ENCODE measurements at places on chromosomes 1 and 21.

GRCh38 chr1:193634876-193635275 lies 448.5 kb upstream of the B3GALT2 start:
- no peaks in the 10 kb centered on the region for H3K27me3 ChIP-seq
- peaks cover 5% of the 10 kb centered on the region for H3K4me1 ChIP-seq

- H3K4me3 ChIP-seq = no peak overlapping the region
- no peaks in the 10 kb centered on the region for H3K36me3 ChIP-seq
- H3K27ac ChIP-seq = no peak overlapping the region
- no peak for DNase-seq
- no peaks in the 10 kb centered on the region for H3K4me1 ChIP-seq
Observed at GRCh38 chr1:215489771-215490565, 77.1 kb upstream of the KCTD3 start.

DNA sequence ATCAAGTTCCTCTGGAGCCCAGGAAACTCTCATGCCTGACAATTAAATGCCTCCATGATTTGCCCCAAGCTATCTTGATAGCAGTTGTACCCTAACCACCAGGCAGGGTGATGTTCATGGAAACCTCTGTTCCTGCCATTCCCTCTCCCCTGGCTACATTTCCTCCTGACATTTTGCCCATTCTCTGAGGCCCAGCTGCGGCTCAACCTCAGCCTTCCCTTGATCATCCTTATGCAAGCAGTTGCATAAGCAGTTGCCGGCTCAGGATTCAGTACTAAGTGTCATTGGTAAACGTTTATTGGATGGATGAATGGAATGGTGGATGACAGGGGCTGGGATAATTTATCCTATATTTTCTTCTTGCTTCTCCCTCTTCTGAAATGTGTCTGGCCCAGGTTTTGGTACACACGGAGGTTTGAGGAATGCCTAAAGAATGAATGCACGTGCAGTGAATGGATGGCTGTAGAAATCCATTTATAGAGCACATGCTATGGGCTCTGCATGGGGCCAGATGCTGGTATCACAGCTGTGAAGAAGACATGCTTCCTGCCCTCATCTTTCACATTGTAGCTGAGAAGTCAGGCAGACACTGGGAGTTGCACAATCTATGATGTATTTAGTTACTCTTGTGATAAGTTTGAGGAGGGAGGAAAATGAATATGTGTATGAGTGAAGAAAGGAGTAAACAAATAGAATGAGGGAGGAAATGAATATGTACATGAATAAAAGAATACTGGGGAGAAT lies 261.8 kb downstream of the FOXD2 start:
- no peaks in the 10 kb centered on the region for H3K36me3 ChIP-seq
- no peaks in the 10 kb centered on the region for H3K27me3 ChIP-seq
- DNase-seq = no peak
- H3K4me3 ChIP-seq = no peak overlapping the region

DNA sequence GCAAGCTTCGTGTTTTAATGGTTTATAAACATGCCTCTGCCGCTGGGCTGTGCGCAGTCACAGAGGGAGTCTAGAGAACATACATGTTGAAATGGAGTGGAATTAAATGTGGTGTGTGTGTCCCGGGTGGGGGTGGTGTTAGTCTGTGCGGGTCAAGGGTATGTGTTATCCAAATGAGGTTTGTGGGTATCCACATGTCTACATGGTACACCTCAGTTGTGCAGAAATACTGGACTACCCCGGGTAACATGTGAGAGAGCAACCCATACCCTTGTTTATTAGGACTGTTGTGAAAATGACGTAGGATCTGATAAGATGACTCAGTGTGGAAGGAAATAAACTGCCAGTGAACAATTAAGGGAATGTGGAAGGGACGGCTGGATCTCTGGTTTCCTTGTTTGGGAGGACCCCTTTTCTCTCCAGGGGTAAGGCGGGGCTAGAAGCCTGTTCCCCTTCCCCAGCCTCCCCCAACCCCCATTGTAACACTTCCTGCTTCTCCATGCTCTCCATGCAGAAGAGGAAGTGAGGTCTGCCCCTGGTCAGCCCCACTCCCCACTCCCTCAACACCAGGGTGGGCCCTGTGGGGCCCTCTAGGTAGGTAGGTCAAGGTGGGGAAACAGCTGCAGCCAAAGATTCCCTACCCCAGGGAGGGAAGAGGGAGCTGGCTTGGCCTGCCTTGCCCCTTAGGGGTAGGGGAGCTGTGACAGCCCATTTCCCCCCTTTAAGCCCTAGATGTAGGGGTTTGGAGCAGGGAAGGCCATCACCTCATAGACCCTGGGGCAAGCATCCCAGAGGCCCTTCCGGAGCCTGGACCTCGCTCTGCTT lies 690 bp downstream of the EPS8L3 start:
- H3K36me3 ChIP-seq = no peaks in the 10 kb centered on the region
- H3K27me3 ChIP-seq = no peaks in the 10 kb centered on the region
- H3K4me1 ChIP-seq = no peaks in the 10 kb centered on the region

DNA sequence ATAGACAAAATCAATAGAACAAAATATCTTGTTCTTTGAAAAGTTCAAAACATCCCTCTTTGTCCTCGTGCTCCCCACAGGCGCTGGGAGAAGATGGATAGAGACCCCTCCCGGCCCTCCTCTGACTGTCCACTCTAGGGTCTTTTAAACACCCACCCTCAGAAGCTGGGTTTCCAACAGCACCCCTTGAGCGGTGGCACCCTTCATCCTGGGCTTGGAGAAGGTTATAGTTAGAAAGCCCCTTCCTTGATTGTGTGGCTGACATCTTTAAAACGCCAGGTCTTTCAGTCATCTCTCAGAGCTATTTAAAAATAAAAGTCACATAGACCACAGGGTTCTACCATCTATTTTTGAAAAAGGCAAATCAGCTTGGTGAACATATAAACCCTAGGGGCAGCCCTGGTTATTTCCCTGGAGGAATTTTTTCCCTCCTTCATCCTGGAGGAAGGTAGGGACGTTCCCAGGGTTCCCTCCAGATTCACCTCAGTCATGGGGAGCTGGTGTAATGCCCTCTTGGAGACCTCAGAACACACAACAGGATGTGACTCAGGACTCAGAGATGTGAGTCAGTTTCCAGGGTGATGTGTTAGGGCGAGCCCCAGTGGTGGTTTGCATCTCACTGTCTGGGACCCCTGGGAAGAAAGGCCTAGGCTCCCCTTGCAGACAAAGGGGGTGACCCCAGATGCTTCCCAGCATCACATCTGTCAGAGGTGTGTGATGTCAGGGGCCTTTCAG lies 138.5 kb downstream of the CLIC6 start:
- DNase-seq = peak; percentile 35
- H3K4me3 ChIP-seq = no peak overlapping the region
- H3K36me3 ChIP-seq = no peaks in the 10 kb centered on the region
- no peak overlapping the region for H3K27ac ChIP-seq
- H3K4me1 ChIP-seq = peaks cover 18% of the 10 kb centered on the region

DNA sequence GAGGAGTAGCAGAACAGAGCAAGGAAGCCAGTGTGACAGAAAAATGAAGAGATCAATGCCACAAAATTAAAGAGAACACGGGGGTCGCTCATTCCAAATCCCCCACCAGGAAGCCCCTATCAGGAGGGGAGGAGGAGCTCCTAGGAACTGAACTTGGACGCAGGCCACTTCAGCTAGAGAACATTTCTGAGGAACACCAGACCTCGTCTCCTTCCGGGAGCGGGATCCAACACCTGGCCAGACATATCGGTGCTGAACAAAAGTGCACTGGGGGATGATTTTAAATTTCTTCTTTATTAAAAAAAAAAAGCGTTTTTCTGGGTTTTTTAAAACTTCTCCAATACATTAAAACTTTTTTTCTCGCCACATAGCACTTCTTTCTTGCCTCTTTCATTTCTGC lies 40.8 kb downstream of the OLFML2B start:
- no peaks in the 10 kb centered on the region for H3K4me1 ChIP-seq
- no peak overlapping the region for H3K4me3 ChIP-seq
- H3K36me3 ChIP-seq = no peaks in the 10 kb centered on the region
- H3K27me3 ChIP-seq = no peaks in the 10 kb centered on the region

- H3K27ac ChIP-seq = no peak overlapping the region
- H3K4me3 ChIP-seq = no peak overlapping the region
- no peaks in the 10 kb centered on the region for H3K36me3 ChIP-seq
- no peaks in the 10 kb centered on the region for H3K27me3 ChIP-seq
Observed at GRCh38 chr1:98402860-98403259, 258.7 kb upstream of the SNX7 start.

- H3K27me3 ChIP-seq = no peaks in the 10 kb centered on the region
- DNase-seq = peak; percentile 75
- peaks cover 5% of the 10 kb centered on the region for H3K4me1 ChIP-seq
- no peak within 1 kb of the TSS for H3K27ac ChIP-seq
- H3K36me3 ChIP-seq = no peaks in the 10 kb centered on the region
Observed at GRCh38 chr1:44842862-44843655, at the start of gene PTCH2. TSS of gene PTCH2 (minus strand) at chr1:44843253. CDS start at chr1:44842932, 321 bp downstream.

- H3K27ac ChIP-seq = no peak overlapping the region
- no peak for DNase-seq
Observed at GRCh38 chr1:202663131-202663530, 47.1 kb downstream of the SYT2 start.

DNA sequence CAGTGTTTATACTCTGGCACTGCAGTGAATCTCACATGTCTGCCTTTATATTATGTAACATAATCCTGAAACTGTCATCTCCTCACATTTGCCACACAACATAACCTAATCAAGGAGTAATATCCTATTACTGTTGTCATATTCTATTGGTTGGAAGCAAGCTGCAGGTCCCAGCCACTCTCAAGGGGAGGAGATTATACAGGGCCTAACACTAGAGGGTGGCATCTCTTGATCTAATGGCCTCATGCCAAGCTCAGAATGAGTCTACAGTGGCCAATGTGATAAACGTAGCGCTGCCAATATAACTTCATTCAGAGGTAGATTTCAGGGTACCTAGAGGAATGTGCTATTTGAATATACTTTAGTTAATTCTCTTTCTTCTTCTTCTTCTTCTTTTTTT lies 166.8 kb downstream of the BACH1 start:
- H3K4me3 ChIP-seq = no peak overlapping the region
- H3K27me3 ChIP-seq = no peaks in the 10 kb centered on the region
- H3K4me1 ChIP-seq = no peaks in the 10 kb centered on the region
- DNase-seq = no peak
- no peaks in the 10 kb centered on the region for H3K36me3 ChIP-seq

GRCh38 chr1:11407301-11407994 lies 71.5 kb upstream of the DISP3 start:
- H3K4me3 ChIP-seq = no peak overlapping the region
- DNase-seq = no peak
- no peaks in the 10 kb centered on the region for H3K4me1 ChIP-seq
- H3K27me3 ChIP-seq = peaks cover 2% of the 10 kb centered on the region
- no peaks in the 10 kb centered on the region for H3K36me3 ChIP-seq

DNA sequence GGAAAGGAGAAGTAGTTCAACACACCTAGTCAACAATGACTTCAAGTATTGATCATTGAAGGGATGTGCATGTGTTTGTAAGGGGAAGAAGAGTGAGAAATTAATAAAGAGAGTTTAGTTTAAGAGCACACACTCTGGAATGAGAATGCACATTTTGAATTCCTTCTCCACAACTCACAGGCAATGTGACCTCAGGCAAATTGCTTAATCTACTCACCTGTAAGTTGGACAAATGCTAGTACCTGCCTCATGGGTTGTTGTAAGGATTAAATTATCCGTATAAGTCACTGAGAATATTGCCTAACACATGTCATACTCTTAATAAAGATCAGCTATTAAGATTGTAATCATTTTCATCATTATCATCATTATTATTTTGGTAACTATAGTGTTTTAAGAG lies 204.0 kb upstream of the NFIA start:
- no peaks in the 10 kb centered on the region for H3K4me1 ChIP-seq
- no peak overlapping the region for H3K27ac ChIP-seq
- no peak for DNase-seq
- H3K4me3 ChIP-seq = no peak overlapping the region

DNA sequence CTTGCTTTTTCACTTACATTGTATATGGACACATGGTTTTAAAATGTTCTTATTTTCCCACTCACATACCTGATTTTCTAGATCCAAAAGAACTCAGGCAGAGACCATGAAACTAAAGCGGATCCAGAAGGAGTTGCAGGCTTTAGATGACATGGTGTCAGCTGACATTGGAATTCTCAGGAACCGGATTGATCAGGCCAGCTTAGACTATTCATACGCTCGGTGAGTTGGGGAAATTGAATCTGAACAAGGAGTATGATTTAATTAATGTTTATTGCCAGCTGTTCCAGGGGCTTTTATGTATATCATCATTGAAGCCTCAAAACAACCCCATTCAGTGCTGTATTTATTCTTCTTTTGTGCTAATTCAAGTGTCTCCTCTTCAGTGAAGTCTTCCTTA lies 12.7 kb downstream of the GORAB start:
- no peaks in the 10 kb centered on the region for H3K27me3 ChIP-seq
- no peak overlapping the region for H3K27ac ChIP-seq
- no peaks in the 10 kb centered on the region for H3K36me3 ChIP-seq
- no peaks in the 10 kb centered on the region for H3K4me1 ChIP-seq

DNA sequence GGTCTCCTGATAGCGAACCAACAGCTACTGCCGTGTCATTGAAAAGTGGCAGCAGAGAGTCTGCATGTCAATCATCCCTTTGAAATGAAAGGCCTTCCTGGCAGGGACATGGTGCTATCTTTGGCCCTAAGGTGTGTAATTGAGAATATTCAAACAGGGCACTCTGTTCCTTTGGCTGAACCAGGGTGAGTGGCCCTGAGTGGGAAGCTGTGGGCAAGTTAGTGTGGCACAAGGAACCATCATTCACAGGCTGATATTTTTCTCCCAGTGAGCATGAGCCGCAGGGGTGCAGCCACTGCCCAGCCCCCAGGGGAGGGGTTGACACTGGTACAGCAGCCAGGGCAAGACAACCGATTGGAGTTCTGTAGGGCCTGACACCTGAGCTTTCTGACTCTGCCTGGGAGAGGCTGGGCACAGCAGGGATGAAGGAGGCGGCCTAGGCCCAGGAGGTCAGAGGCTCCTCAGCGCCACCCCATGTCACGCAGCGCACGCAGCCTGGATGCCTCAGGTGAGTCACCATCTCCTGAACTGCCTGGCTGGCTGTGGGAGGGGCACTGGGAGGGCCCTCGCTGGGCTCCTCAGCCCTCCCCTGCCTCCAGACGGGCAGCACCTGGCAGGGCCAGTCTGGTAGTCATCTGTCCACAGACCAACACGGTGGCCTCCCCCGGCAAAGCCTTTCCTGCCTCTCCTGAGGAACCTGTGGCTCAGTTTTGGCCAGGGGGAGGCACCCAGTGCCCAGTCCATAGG lies 13.2 kb downstream of the QSOX1 start:
- peak; percentile 77 for DNase-seq
- no peak overlapping the region for H3K4me3 ChIP-seq
- H3K36me3 ChIP-seq = no peaks in the 10 kb centered on the region
- H3K27me3 ChIP-seq = no peaks in the 10 kb centered on the region
- H3K27ac ChIP-seq = peak overlapping the region; percentile 12
- H3K4me1 ChIP-seq = peaks cover 16% of the 10 kb centered on the region

- H3K36me3 ChIP-seq = peaks cover 19% of the 10 kb centered on the region
- no peak overlapping the region for H3K27ac ChIP-seq
- no peaks in the 10 kb centered on the region for H3K4me1 ChIP-seq
- no peaks in the 10 kb centered on the region for H3K27me3 ChIP-seq
Observed at GRCh38 chr21:43696214-43696613, 22.7 kb upstream of the PDXK start.

GRCh38 chr1:58844176-58844575 lies 60.3 kb upstream of the JUN start:
- H3K36me3 ChIP-seq = no peaks in the 10 kb centered on the region
- H3K27ac ChIP-seq = no peak overlapping the region
- no peak overlapping the region for H3K4me3 ChIP-seq
- no peaks in the 10 kb centered on the region for H3K27me3 ChIP-seq
- no peak for DNase-seq

- H3K36me3 ChIP-seq = no peaks in the 10 kb centered on the region
- no peak overlapping the region for H3K27ac ChIP-seq
- peaks cover 1% of the 10 kb centered on the region for H3K27me3 ChIP-seq
- DNase-seq = no peak
- H3K4me3 ChIP-seq = no peak overlapping the region
- no peaks in the 10 kb centered on the region for H3K4me1 ChIP-seq
Observed at GRCh38 chr1:31417148-31417547, 4.1 kb downstream of the SERINC2 start.
